NCI-H1436 (cell line): ENCODE measurements at places on chromosomes 4 and X.
A peak's percentile ranks its signal among the peaks of the same experiment; 100 is the strongest.

DNA sequence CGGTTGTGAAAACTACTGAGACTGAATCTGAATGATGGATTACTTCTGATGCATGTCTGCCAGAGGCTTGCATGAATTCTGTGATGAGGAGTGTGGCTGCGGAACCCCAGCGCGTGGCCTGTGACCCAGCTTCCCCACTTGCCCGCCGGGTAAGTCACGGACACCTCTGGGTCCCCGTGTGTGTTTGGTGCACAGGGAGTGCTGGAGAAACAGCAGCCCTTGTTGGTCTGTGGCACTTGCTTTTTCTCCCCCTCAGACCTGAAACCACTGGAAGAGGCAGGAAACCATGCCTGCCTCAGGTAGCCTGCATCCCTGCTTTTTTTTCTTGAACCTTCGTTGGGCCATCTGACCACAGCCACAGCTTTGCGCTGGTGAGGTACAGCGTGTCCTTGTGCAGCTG, 51.9 kb upstream of the TADA2B start:
- no peak for DNase-seq

GRCh38 chr4:14184265-14184664, 556.7 kb upstream of the BOD1L1 start:
- no peak for DNase-seq

GRCh38 chrX:9609987-9610386, 145.1 kb downstream of the TBL1X start:
- no peak for DNase-seq

DNA sequence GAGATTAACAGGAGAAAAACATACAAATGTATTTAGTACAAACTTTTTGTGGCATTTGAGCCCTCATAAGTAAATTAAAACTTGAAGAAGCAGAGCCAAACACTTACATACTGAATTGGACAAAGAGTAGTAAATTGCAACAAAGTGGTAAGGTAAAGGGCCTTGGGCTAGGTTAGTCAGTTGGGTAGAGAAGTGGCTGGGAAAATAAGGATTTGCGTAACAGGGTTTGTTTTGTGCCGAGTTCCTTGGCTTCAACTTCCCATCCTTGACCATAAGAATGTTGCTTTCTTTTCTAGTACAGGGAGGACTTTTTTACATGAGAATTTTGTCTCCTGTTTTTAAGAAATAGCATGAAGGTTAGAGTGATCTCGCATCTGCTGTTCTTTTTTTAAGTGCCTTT, 33.3 kb upstream of the DSPP start:
- no peak for DNase-seq

GRCh38 chr4:168631241-168632162, 134.7 kb downstream of the PALLD start:
- peak; percentile 55 for DNase-seq

DNA sequence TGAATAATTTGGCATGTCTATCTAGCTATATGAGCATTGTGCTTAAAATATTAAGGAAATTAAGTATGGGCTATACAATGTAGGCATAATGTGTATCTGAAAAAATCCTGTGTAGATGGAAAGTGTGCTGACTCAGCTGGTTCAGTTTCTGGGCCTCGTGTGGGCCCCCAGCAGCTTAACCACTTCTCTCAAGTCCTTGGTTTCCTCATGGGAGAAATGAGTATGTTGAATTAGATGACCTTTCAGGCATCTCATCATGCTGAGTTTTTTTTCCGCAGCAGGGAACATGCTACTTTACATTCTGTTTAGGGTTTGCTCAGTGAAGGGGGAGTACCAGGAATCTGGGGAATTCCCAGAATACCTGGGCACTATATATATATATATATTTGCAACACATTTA, 30.5 kb downstream of the RHOH start:
- no peak for DNase-seq

GRCh38 chrX:40933706-40934425, 151.4 kb upstream of the USP9X start:
- DNase-seq: no peak

DNA sequence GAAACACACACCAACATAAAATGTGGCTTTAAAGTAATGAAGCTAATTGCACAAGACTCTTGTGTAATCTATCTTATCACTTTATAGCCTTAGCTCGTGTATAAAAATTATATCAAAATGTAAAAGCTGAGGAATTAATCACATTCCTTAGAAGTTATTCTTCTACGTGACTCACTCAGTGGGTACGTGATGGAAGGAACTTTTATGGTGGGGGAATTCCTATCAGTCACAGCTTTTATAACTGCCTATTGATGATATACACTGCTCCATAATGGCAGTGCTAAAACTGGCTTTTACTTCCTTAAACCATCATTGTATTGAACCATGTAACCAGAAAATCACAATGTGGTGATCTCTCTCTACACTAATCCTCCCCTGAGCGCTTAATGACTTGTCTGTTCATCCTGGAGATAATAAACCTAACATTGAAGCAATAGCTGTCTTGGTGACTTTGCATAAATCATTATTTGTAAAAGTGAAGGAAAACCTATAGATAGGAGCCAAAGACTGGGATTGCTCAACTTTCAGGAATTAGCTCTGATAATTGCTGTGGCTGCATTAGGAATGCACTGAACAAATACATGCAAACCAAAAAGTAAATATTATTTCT, 276.7 kb downstream of the GBA3 start:
- no peak for DNase-seq

DNA sequence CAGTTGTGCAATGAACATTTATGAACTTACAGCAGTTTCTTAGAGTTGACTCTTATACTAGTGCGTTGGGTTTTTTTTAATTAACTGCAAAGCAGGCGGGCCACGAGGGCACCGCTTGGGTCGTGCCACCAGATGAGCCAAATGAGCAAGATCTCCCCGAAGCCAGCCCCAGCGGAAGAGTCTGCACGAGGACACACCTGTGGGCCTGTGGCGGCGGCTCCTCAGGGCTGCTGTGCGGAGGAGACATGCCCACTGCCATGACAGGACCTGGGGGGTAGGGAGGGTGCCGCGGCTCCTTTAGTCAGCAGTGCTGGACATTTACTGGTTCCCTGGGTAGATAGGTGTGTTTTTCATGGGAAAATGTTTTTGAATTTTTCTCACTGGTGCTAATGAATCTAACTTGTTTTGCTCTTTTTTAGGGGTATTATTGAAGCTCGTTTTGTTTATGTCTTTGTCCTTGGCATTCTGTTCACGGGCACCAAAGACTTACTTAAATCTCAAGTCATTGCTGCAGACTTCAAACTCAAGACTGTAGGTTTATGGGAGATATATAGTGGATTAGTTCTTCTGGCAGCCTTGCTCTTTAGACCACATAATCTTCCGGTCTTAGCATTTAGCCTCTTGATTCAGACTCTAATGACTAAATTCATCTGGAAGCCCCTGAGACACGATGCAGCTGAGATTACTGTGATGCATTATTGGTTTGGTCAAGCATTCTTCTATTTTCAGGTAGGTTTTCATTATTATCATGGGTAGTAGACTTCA, 31.2 kb downstream of the PIGG start:
- no peak for DNase-seq

DNA sequence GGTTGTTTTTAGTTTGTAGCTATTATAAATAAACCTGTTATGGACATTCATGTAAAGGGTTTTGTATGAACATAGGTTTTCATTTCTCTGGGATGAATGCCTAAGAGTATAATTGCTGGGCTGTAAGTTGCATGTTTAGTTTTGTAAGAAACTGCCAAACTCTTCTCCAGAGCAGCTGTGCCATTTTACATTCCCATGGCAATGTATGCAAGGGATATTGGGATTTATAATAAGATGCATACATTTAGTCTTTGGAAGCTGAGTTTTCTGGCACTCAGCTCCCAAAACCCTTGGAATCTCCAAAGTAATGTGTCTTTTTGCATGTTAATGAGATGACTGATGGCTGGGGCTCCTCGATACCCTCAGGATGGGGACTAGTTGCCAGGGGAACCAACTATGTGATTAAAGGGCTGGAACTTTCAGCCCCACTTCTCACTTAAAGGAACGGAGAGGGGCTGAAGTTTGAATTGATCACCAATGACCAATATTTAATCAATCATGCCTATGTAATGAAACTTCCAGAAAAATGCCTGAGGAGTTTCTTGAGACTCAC, 44.0 kb downstream of the SERTM2 start:
- no peak for DNase-seq

- DNase-seq: no peak
Observed at GRCh38 chr4:165027762-165028402, 3.9 kb upstream of the TRIM60 start.

DNA sequence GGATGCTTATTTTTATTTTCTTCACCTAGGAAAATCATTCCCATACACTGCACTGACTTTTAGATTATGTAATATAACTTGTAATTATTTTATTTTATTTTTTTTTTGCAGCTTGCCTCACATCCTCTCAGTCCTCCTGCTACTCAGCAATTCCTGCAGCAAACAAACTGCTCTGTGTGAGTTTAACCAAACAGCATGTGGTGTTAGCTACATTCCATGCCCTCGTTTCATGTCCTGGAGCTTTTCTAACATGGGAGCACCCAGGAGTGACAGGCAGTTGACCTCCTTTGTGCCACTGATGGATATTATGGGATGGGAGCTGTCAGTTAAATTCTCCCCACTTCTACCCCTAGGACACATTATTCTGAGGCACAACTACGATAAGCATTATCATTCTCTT, 24.8 kb downstream of the CXCL1 start:
- no peak for DNase-seq

DNA sequence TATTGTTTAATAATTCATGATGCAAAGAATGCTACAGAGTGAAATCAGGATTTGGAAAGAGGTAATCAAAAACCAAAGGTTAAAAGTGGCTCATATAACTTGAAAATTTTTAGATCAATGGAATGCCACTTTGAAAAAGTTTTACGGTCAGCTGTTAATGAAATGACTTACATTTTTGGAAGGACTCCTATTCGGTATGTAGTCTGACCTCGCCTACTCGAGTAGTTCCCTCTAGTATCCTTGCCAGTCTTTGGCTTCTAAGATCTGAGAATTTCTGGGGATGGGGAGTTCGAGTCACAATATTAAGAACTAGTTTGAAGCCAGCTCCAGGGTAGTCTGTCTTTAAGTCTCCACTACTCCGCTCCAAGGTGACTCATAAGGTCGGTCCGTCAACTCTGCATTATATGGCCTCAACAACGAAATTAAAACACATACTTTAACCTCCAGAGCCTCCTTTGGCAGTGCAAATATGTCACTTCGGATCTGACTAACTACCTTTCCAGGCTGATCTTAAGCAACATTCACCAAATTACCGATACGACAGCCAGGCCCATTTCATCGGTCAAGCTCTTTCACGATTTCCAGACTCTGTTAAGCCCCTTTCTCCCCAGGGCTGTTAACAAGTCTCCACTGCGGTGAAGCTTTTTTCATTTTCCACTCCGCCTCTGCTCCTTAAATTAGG, 733 bp upstream of the NAA15 start:
- no peak for DNase-seq

DNA sequence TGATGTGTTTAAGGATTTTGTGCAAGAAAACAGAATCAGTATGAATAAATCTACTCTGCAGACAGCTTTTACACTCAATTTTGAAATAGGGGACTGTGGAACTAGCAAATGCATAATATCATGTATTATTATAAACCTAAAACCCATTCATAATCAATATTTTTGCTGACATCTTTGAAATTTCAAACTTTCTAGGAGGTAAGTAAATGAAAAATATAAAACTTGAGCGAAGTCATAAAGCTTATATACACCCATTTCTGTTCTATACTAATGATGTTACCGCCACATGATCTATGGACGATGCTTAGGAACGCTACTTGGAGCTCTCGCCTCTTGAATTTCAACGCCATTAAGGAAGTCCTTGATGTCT, 38.1 kb downstream of the ADGRA3 start:
- DNase-seq: no peak

DNA sequence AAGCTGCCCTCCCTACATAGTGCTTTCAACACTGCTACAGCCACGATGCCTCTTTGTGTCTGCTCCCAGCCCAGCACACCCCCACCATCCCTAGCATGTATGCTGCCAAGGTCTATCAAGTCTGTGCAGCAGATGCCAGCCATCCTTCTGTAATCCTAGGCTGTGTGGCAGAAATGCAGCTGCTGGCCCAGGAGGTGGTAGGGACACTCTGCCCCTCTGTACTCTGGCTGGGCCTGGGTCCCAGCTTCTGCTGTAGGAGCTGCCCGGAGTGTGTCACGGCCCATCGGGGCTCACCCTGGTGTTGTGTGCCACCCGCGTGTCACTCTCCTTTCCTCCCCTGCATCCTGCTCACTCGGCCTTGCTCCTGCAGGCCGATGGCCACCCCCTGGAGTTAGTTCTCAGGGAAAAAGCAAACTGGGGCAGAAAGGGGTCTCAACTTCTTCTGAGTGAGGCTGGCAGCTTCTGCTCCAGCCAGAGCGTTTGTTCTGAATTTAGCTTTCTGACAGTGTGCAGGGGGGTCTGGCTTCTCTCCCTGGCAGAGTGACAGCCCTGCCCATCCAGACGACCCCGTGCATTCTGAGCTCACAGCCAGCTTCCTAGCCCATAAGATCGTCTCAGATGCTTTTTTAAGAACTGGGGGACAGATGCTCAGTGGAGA, 22.7 kb downstream of the PSAPL1 start:
- no peak for DNase-seq

DNA sequence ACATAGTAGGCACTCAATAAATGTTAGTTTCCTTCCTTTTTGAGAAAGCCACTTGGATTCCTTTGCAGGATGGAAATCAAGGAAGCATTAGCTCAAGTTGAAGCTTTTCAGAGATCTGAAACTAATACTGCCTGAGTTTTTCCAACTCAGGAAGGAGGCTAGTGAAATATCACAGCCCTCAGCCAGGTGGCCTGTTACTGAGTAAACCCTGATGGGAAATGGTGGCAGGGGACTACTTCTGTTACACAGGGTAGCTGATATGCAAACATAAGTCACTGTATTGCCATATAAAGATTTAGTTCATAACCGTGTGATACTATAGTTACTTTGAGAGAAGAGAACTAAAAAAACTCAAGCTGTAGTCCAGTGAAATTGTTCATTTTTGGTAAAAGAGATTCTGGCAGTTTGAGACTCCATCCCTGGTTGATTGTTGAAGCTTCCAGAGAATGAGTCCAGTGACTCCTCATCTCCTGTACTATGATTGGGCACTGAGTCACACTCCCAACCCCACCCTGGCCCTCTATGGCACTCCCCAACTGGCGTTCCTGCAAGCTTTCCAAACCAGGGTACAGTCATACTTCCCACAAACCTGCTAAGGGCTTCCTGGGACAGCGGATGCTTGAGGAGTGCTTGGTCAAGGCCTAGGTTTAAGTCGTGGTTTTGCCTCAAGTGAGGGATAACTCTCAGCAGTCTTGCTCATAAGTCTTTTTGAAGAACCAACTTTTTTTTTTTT, 81.8 kb downstream of the MID1IP1 start:
- no peak for DNase-seq

DNA sequence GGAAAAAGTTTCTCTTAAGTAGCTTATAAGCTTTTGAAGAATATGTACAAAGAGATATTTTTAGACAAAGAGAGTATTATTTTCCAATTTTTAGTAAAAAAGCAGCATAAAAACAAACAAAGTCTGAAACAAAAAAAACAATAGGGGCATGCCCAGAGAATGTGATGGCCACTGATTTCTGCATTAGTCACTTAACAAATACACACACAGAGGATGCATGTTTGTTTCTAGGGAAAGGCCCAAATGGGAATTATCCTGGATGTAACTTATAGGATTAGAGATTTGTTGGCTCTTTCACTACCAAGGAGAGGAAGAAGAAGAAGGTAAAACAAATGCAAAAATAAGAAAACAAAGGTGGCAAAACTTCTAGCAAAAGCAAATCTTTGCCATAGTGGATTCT, 95.9 kb upstream of the SCOC start:
- DNase-seq: no peak
